ENCODE measurements at places on chromosomes 4 and X.

- DNase-seq: peak; percentile 8
These were observed 47.8 kb upstream of the DDX53 start for GRCh38 chrX:22952010-22952409.

- no peak for DNase-seq
These were observed 84.6 kb downstream of the RELL1 start for GRCh38 chr4:37601531-37601930.

- no peak for DNase-seq
These were observed 159.0 kb downstream of the LRBA start for GRCh38 chr4:150855981-150856510.

GRCh38 chrX:9131066-9131465 lies 97.1 kb upstream of the FAM9B start:
- DNase-seq: no peak

DNA sequence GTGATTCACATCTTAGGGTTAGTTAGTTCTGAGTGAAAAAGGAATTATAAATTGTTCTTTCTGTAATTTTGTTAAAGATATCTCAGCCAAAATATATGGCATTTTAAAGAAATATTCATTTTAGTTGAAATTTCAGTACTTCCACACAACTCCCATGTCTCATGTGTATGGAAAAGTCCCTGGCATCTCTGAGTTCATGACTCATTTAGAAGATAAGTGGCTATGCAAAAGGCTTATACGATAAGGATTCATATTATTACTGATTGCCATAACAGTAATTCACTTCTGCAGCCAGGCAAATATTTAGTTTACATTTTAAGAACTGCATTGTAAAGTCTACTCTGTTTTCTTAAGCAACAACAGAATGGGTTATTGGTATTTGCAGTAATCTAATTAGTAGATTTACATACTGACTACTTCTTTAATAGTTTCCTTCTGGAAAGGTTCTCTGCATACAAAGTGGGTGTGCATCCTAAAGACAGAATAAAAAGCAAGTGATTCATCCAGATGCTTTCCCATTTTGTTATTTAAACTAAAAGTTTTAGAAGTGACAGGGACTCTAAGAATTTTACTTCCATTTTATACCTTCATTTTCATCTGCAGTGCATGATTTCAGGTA lies 682.4 kb upstream of the PABPC4L start:
- no peak for DNase-seq

DNA sequence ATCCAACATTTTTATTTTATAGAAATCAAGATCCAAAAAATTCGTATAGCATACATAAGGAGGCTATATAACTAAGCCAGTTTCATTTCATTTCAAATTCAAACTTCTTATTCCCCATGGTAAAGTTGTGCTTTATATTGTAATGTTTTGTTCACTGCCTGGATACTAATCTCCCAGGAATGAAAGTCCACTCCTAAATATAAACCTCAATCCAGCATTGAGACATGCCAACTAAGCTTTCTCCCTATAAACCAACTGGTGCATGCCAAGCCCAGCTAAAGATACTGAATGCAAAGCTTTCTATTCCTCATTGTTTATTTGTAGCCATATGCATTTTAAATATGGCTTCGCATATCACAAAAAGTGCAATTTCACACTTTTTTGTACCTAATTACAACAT lies 63.8 kb upstream of the INPP4B start:
- DNase-seq: no peak
